Vagina (tissue), 2 donors: ENCODE measurements at places on chromosomes 4 and X.

GRCh38 chrX:131543774-131544173, at the start of gene OR13H1:
OR13H1 (plus strand) TSS chrX:131544074; CDS start chrX:131544074, 0 bp downstream.
- no peak for DNase-seq

GRCh38 chr4:94590493-94590892, 138.8 kb downstream of the PDLIM5 start:
- DNase-seq, result no peak

DNA sequence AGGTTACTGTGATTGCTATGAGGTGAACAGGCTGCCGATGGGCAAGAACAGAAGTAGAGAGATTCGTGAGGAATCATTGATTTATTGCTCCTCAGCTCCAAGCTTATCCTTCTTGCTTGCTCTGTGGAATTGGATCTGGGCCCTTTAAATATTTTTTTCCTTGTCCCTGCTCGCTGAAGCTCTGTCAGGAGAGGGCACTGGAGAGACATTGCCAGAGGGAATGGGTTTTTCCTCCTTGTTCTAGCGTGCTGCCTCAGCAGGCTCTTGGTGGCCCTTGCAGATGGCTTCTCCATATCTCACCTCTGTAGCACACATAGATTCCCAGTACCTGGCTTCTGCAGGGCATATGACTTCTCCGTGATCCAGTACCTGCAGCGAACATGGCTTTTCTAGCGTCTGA, 67.4 kb downstream of the CNGA2 start:
- no peak for DNase-seq

DNA sequence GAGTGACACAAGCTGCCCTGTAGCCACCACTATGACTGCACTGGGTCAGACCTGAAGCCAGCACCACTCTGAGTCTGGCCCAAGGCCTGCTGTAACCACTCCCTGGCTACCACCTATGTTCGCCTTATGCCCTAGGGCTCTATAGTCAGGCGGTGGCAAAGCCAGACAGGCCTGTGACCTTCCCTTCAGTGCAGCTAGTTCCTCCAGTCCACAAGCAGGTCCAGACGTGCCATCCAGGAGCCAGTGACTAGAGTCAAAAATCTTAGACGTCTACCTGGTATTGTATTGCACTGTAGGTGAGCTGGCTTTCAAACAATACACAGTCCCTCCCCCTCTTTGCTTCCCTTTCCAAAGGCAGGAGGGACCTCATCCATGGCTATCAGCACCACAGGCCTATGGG, 54.0 kb upstream of the RNF128 start:
- no peak for DNase-seq

GRCh38 chr4:152255437-152255836, 280.5 kb downstream of the FBXW7 start:
- DNase-seq, result no peak

GRCh38 chr4:25972984-25973745, 59.1 kb downstream of the SMIM20 start:
- DNase-seq, result no peak

- no peak for DNase-seq
Measured at GRCh38 chr4:104866809-104867208, 279.9 kb upstream of the TET2 start.

DNA sequence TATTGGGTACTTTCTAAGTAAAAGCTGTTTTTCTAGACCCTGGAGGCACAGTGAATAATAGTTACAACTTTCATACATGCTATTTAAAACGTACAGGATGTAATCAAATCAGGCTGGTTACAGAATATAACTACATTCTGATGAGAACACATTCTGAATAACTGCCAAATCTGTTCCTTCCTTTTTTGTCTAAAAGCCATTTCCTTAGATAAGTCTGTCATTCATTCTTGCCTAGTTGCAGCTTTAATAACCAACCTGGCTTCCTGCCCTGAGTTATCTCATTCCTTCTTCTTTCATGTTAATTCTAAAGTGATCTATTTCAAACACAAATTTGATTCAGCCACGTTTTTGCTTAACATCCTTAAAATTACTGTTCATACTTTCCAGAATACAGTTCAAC, 189.7 kb upstream of the ITM2A start:
- DNase-seq, result no peak

GRCh38 chr4:138890891-138891570, 124.5 kb upstream of the NOCT start:
- DNase-seq, result no peak

DNA sequence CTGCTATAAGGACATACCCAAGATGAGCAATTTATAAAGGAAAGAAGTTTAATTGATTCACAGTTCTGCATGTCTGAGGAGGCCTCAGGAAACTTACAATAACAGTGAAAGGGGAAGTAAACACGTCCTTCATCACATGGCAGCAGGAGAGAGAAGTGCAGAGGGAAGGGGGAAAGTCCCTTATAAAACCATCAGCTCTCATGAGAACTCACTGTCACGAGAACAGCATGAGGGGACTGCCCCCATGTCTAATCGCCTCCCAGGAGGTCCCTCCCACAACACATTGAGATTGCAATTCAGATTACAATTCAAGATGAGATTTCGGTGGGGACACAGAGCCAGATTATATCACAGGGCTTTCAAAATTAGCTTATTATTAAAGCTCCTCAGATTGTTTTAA, 209.5 kb upstream of the PPP3CA start:
- DNase-seq, result no peak

GRCh38 chrX:83984961-83985360, 124.0 kb downstream of the CYLC1 start:
- DNase-seq, result no peak

DNA sequence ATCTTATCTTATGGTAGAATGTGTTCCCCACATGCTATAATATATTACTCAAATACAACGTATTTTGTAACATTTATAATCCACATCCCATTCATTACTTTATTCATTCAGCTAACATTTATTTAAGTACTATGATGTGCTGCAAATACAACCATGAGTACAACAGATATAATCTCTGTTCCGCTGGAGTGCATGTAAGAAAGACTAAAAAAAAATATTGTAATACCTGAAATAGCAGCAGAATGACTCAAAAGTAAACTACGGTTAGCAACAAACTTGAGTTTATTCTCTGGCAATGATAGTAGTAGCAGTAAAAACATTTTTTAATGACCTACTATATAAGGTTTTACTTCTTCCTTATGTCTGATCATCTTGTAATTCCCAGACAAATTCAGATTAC, 1776.3 kb downstream of the STIM2 start:
- no peak for DNase-seq

GRCh38 chr4:141580523-141580922, 55.9 kb upstream of the IL15 start:
- no peak for DNase-seq

DNA sequence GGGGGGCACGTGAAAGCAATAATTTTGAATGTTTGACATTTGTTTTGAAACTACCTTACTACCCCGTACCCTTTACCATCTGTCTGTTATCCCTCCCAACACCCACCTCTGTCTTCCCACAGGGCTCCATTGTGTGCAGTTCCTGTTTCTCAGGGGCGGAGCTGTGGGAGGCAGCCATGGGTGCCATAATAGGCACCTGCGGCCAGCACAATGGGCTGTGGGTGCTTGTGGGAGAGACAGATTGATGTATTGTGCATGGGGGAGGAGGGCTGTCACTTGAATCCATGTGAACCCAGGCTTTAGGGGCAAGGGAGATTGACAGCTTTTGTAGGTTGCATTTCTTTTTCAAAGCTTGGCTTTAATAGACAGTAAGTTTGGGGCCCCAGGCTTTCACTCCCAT, 122.6 kb upstream of the CXorf66 start:
- no peak for DNase-seq

DNA sequence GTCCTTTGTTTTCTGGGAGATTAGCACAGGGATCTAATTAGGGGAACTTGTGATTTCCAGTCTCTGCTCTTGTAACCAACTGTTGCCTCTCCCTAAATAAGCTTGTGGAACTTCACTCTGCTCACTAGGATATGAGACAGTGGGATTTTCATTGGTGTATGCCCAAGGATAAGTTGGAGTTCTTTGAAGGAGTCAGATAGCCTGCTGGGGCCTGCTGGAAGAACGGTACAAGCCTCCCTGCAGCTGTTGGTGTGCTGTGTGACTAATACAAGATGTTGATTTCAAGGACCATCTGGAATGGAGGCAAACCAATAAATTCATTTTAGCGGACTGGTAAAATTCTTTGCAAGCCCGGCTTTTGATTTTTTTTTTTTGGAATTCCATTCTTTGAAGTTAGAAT, 167.0 kb downstream of the AASDH start:
- DNase-seq, result no peak

- no peak for DNase-seq
Measured at GRCh38 chrX:120781403-120781802, 94.3 kb downstream of the CT47B1 start.
